ENCODE measurements at places on chromosomes 4 and X.

- DNase-seq: no peak
Observed at GRCh38 chrX:111837197-111837596, 38.8 kb upstream of the TRPC5OS start.

DNA sequence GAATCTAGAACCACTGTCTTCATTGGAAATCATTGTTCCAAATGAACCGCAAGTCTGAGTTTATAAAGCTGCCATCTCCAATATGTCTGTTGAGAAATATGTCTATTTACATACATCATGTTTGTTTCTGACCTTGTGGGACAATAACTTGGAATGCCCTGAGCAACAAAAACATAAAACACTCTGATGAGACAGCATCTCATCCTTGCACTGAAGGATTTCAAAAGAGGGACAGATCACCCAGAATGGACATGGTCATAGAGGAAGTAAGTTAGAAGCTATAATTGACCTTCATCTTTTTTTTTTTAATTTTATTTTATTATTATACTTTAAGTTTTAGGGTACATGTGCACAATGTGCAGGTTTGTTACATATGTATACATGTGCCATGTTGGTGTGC, 22.5 kb downstream of the RXFP1 start:
- no peak for DNase-seq

DNA sequence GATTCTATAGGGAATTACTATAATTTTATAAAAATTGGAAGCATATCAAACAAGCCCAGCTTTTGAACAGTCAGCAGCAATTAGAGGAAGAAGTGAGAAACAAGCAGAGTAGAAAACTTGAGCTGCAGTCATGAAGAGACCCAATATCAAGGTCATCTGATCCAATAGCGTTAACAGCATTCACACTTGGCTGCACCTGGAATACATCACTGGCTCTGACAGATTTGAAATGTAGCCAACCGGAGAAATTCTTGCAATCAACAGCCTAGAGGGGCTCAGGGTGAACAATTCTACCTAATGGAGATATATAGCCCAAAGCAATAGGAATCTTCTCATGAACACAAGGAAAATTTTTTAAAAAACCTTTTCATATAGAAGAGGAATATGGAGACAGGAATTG, 13.6 kb downstream of the DDX53 start:
- DNase-seq: no peak

GRCh38 chr4:168696826-168697225, 200.0 kb downstream of the PALLD start:
- DNase-seq: no peak

GRCh38 chr4:150242820-150243458, 164.7 kb downstream of the DCLK2 start:
- no peak for DNase-seq

DNA sequence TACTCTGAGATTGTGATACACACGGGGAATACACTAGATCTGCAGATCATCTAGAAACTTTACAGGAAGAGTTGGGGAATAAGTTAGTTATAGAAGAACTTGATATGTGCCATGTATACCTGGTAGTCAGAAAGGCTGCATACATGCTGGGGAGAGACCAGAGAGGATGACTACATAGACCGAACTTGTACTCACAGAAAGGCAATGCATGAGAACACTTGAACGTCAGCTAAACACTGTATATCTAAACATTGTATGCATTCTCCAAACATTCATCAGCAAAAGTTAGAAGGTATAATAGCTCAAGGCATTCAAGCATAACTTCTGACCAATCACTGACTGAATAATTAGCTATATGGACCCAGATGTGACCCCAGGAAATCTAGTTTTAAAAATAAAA, 78.0 kb upstream of the PDHA2 start:
- DNase-seq: no peak

Data from effector memory CD4-positive, alpha-beta T cell (primary cell).